Activated T-helper 1 cell treated with anti-CD3 and anti-CD28 coated beads, Interleukin-2, amount 50 U/mL, for 16 hours (primary cell): ENCODE measurements at places on chromosomes 7 and 10.

- DNase-seq: no peak
Measured at GRCh38 chr7:4712281-4713182, 30.4 kb downstream of the FOXK1 start.

DNA sequence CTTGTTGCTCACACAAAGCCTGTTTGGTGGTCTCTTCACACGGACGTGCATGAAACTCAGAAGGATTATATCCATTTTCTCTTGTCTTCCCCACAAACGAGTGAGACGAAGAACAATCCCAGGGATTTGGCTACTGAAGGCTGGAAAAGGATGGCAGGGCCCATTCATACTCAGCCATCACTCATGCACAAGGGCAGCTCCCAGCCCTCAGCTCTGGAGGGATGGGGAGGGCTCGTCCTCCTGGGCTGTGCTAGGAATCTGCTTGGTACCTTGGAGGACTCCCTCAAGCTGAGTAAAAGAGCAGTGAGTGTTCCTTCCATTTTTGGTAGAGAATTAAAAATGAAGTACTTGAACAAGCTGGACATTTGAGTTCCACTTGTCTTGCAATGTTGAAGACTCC is 33.2 kb upstream of the RAB18 start:
- DNase-seq: no peak

GRCh38 chr7:14048889-14049288 is 59.4 kb upstream of the ETV1 start:
- no peak for DNase-seq

GRCh38 chr10:46514431-46514861 is 42.0 kb downstream of the GPRIN2 start:
- DNase-seq: no peak

- DNase-seq: no peak
Measured at GRCh38 chr7:25913598-25914224, 238.3 kb upstream of the NFE2L3 start.

DNA sequence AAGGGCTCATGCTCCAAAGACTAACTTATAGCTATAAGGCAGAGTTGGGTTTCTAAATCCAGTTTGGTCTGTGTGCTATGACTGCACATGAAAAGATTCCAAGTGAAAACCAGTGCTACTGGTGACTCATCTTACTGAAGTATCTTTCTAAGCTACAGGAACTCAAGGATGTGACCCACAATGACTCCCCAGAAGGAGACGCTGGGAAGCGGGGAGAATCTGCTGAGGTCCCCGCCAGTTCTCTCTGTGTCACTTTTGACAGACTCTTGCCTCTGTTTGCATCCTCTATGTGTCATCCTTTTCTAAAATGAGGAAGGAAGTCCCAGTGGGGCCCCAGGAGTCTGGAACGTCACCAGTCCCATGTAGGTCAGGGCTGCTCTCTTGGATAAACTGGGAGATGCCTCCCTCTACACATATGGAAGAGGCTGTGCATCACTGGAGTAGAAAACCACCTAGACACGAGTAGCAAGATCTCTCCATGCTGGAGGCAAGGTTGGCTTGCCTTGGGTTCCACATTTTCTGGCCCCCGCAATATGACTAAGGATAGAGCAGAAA is 28.8 kb upstream of the GPR26 start:
- no peak for DNase-seq

DNA sequence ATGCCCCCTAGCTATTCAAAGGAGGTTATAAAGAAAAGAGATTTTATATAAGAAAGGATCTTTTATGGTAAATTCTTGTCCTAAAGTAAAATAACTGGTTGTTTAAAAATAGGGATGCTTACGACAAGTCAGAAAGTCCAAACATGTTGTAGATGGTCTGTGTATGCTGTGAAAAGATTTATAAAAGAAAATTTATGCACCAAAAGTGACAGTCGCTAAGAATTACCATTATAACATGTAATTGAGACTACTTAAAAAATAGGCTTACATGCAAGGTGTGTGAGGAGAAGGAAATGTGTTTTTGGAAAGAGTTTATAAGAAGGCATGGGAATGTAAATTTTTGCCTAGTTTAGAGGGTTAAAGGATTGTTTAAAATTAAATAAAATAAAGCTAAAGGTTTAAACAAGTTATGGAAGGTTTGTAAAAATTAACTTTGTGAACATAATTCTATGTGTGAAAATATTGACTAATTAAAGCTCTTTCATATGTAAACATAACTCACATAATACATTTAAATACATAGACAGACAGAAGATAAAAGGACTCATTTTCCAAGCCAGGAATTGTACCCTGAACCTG is 118.5 kb downstream of the LYZL1 start:
- no peak for DNase-seq

- DNase-seq: peak; percentile 22
Measured at GRCh38 chr7:30348083-30348560, 63.7 kb downstream of the ZNRF2 start.

GRCh38 chr10:24453404-24453830 is 244.5 kb downstream of the KIAA1217 start:
- no peak for DNase-seq

- no peak for DNase-seq
Measured at GRCh38 chr10:128530301-128530700, 404.1 kb upstream of the MKI67 start.

- DNase-seq: no peak
Measured at GRCh38 chr10:96747734-96748550, 27.6 kb upstream of the PIK3AP1 start.

GRCh38 chr10:30000802-30001571 is 58.4 kb downstream of the JCAD start:
- DNase-seq: no peak

DNA sequence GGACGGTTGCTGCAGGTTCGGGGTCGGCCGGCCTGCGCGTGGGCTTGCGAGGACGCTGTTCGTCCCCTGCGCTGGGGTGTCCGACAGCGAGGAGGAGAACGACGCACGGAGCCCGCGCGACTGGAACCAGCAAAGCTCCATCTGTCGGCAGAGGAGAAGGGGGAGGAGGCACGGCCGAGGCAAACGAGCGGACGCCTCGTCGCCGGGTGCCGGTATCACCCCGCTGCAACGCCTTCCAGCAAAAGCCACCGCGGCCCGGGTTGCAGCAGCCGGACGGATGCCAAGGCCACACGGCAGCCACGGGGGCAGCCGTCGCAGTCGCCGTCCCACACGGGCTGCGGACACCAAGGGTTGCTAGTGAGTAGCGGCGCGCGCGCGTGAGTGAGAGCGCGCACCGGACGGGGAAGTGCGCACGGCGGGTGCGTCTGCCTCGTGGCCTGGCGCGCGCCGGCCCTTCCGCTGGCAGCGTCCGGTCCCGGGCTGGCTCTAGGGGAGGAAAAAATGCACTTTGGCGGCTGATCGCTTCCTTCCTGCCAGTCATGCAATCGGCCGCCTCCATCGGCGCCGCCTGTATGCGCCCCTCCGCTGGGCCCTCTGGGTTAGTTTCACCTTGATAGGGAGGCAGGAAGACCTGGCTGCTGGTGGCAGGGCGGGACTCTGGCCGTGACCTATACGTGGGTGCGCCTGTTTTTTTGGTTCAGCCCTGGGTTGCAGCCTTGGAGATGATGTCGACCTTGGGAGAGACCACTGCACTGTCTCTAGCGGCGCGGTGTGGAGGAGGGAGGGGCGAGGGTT is 434 bp downstream of the STAMBPL1 start:
- DNase-seq: peak; percentile 47

DNA sequence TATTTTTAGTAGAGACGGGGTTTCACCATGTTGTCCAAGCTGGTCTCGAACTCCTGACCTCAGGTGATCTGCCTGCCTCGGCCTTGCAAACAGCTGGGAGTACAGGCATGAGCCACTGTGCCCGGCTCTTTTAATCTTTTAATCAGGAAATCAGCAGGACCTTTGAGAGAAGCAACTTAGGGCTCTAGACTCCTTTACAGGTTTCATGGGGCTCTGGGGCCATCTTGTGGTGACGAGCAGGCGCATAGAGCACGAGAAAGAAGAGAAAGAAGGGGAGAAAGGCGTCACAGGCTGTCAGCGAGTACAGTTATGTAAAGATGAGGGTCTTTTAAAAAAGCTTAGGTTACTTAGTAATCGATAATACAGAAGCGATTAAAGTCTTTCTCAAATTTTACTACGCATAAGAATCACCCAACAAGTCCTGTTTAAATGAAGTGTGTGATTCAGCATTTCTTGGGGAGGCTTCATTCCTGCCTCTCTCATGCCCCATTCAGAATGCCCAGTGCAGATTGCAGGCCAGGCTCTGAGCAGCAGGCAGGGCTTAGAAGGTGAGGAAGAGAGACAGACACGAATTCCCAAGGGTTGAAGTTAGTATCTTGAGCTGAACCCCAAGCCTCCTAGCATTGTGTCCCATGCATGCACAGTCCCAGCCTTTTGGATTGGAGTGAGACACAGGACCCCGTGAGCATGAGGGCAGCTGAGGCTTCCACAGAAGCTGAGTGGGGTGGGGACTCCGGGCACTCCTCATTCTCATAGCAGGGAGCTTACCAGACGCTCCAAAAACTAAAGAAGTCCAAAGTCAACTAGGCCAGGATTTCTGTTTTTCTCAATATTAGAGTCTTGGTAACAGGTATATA is 23.6 kb upstream of the PFKP start:
- DNase-seq: no peak

GRCh38 chr7:112905950-112906349 is 115.8 kb upstream of the TMEM168 start:
- no peak for DNase-seq

DNA sequence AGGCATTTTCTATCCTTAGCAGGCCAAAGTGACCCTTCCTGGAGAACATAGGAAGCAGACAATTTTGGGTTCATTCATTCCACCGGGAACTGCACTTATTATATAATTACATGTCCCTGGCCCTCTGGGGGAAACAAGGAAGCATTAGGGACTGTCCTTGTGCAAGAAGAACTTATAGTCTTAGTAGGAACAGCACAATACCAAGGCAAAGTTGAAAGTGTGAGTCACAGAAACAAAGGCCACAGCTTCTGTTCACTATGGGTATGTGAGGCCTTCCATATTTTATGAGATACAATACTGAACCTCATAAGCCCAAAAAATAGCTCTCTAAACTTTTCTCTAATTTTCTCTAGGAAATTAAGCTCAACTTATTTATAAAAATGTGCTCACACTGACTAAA is 18.4 kb upstream of the AKR1B10 start:
- DNase-seq: no peak

DNA sequence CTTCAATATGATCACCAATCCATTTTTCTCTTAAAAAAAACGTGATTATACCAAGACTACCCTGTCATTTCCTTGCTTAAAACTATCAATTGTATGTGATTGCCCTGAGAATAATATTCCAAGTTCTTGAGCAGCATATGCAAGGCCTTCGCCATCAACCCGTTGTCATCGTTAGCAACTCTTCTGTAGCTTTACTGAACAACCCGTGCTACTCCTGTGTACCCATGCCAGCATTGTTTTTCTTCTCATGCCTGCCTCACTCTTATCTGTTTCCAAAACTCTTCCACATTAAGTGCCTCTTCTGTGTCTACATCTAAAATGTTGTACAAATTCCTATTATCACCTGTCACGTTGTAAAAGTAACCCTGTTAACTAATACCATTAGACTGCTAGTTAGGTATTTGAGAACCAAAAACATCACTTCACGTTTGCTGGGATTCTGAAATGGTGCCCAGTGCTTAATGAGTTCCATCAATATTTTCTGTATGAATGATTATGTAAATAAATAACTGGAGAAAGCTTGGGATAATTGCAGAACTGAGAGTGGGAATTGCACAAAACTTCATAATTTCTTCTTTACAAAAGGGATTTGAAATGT is 10.5 kb downstream of the CAV2 start:
- DNase-seq: no peak

- no peak for DNase-seq
Measured at GRCh38 chr7:12759151-12759550, 71.7 kb downstream of the ARL4A start.
